ENCODE measurements at places on chromosomes 2 and 18.

DNA sequence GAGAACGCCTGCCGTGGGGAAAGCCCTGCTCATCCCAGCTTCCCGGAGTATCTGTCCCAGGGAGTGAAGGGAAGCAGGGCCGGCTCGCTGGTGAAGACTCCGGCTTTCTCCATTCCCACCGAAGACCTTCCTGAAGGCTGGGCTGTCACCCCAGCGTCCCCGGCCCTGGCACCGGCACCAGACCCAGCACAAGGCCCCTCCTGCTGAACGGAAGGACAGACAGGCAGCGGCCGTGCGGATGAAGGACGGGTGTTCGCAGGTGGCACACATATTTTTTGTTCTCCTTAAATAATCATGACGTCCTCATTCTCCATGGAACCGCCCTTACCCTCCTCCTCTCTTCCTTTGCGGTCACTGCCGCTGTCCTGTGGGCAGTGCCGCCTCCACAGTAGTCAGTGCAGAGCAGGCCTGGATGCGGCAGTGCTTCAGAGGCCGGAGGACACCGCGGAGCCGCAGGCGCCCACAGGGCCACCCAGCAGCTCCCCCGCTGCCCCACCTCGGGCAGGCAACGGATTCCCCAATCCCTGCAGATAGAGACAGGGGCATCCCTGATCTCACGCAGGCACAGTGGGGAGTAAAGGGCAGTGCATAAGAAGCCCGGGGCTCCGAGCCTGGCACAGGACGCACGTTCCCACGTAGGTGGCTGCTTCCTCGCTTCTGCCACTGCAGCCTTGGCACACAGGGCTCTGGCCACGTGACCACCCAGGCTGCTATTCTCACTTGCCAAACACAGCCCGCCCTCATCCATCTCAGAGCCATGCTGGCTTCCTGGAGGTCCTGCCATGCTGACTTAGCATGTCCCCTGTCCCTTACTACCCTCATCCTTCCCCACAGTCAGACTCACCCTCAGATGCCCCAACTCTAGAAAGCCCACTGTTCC lies 229.7 kb downstream of the EIPR1 start:
- DNase-seq = no peak

DNA sequence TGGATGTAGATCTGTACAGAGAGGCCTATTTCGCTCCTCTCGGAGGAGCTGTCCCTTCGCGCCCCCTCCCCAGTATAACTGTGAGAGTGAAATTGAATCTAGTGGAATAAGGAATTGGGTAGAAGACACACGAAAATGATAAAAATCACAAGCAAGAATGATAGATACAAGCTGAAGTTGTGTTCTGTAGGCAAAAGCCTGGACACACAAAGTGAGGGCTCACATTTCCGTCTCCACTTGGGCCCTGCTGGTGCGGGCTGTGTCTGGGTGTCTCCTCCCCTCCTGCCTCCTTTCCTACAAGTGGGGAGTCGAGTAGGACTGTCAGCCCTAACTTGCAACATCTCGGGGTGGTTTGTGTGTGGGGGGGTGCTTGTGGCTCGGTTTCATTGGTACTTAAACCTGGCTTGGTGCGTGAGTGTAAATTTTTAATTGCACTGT lies 457 bp upstream of the SP9 start:
- DNase-seq = no peak

DNA sequence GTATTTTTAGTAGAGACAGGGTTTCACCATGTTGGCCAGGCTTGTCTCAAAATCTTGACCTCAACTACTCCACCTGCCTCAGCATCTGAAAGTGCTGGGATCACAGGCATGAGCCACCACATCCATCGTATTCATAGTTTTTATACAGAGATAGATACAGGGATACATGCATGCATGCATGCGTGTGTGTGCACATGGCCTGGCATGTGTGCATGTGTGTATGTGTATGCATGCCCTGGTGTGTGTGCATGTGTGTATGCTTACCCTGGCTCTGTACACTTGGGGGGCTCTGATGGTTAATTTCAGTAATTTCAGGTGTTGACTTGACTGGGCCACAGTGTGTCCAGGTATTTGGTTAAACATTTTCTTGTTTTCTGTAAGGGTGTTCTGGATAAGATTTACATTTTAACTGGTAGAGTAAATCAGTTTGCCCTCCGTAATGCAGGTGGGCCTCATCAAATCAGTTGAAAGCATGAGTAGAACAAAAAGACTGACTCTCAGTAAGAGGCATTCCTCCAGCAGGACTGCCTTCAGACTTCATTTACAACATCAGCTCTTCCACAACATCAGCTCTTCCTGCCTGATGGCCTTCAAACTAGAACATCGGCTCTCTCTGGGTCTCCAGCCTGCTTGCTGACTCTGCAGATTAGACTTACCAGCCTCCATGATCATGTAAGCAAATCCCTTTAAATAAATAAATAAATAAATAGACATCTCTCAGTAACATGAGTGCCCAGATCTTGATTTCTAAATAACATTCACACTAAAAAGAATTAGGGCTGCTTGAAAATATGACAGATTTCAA lies 30.8 kb downstream of the SESTD1 start:
- no peak for DNase-seq

DNA sequence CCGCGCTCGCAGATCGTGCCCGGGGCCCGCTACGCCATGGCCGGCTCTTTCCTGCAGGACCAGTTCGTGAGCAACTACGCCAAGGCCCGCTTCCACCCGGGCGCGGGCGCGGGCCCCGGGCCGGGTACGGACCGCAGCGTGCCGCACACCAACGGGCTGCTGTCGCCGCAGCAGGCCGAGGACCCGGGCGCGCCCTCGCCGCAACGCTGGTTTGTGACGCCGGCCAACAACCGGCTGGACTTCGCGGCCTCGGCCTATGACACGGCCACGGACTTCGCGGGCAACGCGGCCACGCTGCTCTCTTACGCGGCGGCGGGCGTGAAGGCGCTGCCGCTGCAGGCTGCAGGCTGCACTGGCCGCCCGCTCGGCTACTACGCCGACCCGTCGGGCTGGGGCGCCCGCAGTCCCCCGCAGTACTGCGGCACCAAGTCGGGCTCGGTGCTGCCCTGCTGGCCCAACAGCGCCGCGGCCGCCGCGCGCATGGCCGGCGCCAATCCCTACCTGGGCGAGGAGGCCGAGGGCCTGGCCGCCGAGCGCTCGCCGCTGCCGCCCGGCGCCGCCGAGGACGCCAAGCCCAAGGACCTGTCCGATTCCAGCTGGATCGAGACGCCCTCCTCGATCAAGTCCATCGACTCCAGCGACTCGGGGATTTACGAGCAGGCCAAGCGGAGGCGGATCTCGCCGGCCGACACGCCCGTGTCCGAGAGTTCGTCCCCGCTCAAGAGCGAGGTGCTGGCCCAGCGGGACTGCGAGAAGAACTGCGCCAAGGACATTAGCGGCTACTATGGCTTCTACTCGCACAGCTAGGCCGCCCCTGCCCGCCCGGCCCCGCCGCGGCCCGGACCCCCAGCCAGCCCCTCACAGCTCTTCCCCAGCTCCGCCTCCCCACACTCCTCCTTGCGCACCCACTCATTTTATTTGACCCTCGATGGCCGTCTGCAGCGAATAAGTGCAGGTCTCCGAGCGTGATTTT lies 7.6 kb downstream of the TBR1 start:
- no peak for DNase-seq

DNA sequence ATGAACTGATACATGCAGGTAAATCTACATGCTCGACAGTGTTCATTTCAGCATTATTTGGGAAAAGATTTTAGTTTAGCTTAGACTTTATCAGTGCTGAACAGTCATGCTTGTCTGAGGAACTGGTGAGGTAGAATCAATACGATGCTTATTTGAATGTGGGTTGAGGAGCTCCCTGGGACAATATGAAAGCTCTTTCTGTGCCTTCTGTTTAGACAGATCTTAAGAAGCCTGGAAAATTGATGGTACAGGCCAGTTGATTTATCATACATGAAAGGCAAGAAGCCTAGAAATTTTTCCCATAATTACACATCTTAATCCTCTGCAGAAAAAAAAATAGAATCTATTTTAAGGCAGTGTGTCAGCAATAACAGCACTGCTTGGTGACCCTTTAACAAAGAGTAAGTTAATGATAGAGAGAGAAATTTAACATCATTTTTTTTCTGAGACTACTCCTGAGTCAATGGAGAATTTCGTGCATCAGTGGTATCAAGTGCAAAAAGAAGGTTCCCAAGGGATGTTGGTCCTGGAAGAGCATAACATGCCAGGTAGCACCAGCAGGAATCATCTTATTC lies 252.2 kb upstream of the CDH20 start:
- DNase-seq = no peak

DNA sequence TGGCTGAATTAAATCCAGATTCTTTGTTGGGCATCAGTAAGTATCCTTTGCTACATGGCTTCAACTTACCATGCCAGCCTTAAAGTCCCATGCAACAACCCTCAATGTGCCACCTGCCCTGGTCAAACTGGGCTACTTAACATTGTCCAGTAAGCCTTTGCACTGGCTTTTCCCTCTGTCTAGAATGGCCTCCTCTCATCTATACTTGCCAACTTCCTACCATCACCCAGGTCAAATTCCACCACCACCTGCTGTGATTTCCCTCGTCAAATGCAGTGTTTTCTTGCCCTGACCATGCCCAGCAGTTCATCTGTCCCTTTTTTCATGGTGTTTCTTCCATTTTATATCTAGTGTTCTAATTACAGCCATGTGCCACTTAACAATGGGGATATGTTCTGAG lies 5.7 kb downstream of the KLHL23 start:
- no peak for DNase-seq

- DNase-seq = no peak
These were observed 41.7 kb downstream of the RAMP1 start for GRCh38 chr2:237900891-237901831.

All from kidney capillary endothelial cell (primary cell).